NCI-H1092 treated with DMSO at 0.1 percent for 48 hours (cell line): ENCODE measurements at places on chromosomes 11 and 22.
A peak's percentile ranks its signal among the peaks of the same experiment; 100 is the strongest.

GRCh38 chr11:110305169-110306018, 9.0 kb upstream of the RDX start:
- DNase-seq = peak; percentile 66

DNA sequence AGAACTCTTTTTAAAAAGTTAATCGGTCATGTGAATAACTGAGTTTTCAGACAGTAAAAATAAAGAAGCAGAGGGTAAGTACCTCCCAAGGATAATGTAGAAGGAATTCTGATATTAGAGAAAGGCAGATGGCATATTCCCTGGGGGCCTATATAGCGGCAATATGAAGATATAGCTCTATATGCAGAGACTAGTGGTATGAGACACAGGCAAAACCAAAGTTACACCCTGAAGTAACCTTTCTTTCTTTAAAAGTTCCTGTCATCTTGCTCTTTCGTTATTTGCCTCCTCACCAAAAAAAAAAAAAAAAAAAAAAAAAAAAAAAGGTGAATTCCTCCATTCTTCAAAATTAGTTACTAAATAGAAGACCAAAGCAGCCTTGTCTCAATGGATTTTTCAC, 76.2 kb upstream of the ARHGAP32 start:
- no peak for DNase-seq

DNA sequence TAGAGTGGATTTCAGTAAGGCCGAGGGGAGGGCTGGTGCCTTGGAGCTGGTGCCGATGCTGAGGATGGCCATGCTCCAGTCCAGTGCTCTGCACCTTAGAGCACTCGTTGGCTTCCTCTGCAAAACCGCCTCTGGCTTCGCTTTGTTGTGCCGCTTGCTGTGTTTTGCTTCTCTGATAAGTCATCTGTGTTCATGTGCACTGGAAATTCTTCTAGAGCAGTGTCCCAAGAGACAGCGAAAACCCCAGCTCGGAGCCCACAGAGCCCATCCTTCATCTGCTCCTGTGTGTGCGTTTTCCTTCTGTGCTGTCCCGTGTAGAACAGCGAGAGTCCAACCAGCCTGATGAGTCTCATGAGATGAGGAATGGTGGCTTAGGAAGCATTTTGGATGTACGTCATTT, 12.1 kb downstream of the FAM118A start:
- no peak for DNase-seq

DNA sequence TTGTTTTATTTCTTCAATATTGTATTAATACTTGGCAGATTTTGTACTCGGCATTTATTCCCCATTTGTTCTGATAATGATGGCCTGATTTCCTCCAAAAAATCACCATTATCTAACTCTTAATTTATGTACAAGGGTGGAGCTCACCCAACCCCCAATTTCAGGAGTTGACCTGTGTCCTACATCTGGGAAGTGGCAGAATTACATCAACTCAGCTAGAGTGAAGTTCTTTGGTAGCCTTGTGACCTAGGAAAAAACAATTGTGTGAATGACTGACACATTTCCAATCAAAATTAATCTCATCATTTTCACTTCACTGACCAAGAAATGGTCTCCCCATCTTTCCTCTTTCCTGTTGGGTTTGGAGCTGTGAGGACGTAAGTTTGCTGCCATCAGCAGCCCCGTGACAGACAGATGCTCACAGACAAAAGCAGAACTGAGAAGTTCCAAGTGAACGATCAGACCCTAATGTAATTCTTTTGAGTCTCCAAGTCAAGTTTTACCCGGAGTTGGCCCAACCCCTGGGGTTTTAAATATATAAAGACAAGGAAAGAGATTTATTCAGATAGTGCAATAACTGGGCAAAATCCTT, 16.6 kb upstream of the MS4A6E start:
- DNase-seq = no peak

- DNase-seq = no peak
Observed at GRCh38 chr22:49182416-49182815, 645.3 kb downstream of the BRD1 start.
